ENCODE measurements at places on chromosomes 7 and 10.
A peak's percentile ranks its signal among the peaks of the same experiment; 100 is the strongest.

DNA sequence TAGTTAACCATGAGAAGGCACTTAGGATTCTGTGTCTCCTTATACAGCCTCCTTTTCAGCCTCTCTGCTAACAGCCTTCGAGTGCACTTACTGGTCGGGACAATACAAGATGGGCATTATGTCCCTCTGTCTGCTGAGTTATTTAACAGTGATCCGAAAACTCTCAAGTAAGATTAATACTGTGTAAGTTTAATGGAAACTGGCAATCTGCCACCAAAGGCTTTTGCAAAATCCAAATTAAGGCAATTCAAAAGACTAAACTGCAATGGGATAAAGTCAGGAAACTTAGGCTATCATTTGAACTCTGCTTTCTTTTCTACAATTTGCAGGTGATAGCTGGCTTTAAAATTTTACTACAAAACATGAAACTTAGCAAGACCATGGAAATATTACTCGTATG is 477.8 kb downstream of the TFEC start:
- no peak for DNase-seq

DNA sequence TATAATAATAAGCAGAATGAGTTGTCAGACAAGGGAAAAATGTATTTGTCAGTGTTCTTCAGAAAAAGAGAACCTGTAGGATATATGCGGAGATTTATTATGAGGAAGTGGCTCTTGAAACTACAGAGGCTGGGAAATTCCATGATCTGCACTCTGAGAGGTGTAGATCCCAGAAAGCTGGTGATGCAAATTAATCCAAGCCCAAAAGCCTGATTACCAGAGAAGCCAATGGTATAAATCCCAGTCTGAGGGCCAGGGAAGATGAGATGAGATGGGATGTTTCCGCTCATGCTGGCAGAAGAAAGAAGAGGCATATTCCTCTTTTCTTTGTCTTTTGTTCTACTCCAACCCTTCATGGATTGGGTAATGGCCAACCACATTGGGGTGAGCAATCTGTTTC is 732.8 kb upstream of the IGFBP3 start:
- no peak for DNase-seq

DNA sequence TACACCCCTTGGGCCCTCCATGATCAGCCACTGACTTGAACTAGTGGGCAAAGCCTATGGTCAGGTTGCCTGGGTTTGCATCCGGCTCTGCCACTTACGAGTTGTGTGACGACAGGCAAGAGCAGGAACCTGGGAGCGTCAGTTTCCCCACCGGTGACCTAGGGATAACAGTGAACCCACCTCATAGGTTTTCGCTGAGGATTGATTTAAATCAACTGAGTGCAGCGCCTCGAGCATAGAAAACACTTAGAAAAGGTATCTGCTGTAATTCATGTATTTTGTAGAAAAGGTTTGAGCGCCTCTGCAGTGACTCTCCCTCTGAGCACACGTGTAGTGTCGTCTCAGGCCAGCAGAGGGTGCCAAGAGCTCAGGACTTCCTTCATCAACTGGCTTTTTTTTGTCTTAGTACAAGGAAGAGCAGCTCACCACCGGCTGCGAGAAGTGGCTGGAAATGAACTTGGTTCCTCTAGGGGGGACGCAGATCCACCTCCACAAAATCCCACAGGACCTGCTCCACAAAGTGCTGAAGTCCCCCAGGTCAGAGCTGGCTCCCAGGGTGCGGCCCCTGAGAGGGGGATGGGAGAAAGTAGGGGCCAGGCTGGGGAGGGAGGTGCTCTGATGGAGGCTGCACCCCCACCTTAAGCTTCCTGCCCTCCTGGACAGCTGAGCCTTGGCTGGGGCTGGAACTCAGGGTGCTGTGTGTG is 27.7 kb downstream of the BTBD16 start:
- peak; percentile 15 for DNase-seq

GRCh38 chr10:66337211-66337610 is 588.6 kb upstream of the LRRTM3 start:
- DNase-seq: no peak

- no peak for DNase-seq
These were observed 10.3 kb downstream of the MAFK start for GRCh38 chr7:1540776-1541271.

DNA sequence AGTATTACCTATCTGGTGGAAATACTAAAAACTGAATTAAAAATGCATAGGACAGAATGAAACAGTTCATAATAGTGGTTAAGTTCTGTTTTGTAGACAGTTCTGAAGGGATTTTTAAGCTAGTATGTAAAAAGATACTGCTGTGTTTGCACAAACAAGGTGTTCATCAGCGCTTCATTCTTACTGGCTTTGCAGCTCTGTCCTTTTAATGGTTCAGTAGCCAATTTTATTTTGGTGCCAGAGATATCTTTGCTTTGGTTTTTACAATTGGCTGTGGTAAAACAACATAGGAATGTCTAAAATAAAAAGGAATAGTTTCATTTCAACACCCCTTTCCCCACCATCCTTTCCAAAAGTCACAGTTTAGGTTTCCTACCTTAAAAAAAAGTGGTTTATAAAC is 33.0 kb downstream of the STAM start:
- no peak for DNase-seq

DNA sequence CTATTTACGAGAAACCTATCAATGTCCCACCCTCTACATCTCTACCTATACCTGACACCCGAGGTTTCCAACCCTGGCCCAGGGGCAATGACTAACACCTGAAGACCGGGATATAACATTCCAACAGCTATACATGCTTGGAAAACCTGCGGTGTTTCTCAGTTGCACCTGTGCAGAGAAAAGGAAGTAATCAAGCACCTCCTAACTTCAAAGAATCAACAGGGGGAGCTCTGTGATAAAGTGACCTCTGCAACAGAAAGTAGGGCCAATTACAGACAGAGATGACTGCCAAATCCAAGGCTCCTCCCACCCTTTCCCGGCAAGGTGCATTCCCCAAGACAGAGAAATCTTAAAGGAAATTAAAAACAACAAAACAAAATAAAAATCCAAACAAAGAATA is 41.3 kb downstream of the CCDC6 start:
- DNase-seq: no peak

DNA sequence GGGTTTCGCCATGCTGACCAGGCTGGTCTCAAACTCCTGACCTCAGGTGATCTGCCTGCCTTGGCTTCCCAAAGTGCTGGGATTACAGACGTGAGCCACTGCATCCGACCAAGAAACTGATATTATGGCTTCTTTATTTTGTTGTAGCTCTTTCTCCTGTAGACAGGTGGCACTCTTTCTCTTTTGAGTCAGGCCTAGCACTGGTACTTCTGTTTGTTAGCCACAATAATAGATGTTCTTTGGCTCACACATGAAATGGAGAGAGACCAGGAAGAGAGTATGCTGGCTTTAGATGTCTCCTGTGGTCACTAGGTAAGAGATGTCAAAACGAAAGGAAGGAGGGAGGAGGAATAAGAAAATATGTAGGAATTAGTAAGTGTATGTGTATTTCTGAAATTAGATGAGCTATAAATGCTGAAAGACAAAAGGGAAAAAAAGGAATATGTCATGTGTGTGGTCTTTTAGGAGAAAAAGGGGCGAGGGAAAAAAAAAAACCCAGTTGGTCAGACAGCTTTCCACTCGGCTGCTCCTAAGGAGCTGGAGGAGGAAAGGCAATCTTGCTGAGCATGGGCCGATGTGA is 78.7 kb downstream of the CLEC2L start:
- no peak for DNase-seq

GRCh38 chr7:98662289-98662688 is 45.2 kb downstream of the NPTX2 start:
- no peak for DNase-seq

DNA sequence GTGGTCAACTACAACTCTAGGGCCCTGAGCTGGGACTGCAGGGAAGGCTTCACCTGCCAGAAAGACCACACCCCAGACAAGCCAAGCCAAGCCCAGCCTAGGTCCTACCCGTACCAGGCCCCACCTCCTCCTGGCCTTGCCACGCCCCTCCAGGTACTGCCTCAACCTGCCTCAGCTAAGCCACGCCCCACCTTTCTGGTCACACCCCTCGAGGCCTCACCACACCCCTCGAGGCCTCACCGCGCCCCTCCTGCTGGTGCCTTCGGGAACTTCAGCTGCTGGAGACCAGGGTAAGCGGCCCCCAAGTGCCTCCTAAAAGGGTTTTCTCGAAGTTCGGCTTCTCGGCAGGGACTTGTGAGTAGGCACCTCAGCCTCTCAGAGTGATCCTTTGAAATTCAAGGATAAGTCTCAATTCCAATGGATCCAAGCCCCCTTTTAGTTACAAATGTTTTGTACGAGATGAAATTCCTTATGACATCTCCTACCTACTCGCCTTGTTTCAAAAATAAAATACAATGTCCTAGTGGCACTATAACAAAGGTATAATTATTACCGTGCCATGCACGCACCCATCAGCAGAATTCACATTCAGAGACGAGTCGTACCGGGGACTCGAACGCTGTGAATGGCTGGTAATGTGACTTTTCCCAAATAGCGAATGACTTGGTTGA is 171.2 kb downstream of the ARHGAP21 start:
- DNase-seq: no peak

- DNase-seq: no peak
These were observed 8.8 kb upstream of the EBLN1 start for GRCh38 chr10:22226599-22226998.

GRCh38 chr7:114084002-114084471 is 165.2 kb upstream of the PPP1R3A start:
- DNase-seq: no peak

- no peak for DNase-seq
These were observed 14.9 kb downstream of the MET start for GRCh38 chr7:116686812-116687419.

DNA sequence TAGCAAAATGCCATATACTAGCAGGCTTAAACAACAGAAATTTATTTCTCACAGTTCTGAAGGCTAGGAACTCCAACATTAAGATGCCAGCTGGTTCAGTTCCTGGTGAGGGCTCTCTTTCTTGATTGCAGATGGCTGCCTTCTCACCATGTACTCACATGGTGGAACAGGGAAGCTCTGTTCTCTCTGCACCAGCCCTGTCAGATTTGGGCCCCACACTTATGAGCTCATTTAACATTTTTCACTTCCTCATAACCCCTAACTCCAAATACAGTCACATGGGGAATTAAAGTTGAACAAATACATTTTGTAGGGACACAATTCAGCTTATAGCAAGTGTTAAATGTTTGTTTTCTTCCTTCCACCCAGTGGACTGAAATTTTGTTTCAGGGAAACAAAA is 218.6 kb upstream of the TAC1 start:
- DNase-seq: no peak

- DNase-seq: no peak
These were observed 1.0 kb downstream of the PRR15 start for GRCh38 chr7:29564496-29565223.

- DNase-seq: no peak
These were observed 23.2 kb downstream of the CFAP58 start for GRCh38 chr10:104376784-104377300.

- DNase-seq: no peak
These were observed 44.4 kb upstream of the OCM2 start for GRCh38 chr7:98034081-98035035.

GRCh38 chr7:2631946-2632732 is at the start of gene TTYH3:
Gene TTYH3, plus strand, starts transcription at chr7:2631986. Its CDS starts 170 bp downstream, at chr7:2632156.
- DNase-seq: no peak

- DNase-seq: no peak
These were observed 9.3 kb downstream of the CALML5 start for GRCh38 chr10:5490032-5490431.

DNA sequence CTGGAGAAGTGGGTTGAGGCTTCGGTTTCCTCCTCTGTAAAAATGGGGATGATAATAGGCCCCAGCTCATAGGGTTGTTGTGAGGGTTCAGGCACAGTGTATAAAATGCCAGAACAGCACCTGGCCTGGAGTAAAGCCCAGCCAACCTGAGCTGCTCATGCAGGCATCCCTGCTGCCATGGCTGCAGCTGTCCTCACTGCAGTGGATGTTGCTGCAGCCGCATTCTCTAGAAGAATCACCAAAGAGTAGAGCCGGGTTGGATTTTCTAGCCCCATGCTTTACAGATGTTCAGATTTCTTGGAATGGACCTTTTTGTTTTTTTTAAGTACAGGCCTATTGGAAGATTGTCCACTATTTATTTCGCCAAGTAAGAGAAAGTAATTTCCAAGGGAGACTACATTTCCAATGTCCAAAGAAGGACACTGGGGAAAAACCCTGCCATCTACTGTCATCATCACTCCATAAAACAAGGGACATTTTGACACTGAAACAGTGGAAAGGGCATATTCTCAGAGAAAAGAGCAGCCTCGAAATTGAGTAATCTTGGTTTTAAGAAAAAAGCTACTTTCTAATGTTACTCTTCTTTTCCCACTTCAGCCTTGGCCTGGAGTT is 147.5 kb upstream of the TCF7L2 start:
- DNase-seq: no peak

DNA sequence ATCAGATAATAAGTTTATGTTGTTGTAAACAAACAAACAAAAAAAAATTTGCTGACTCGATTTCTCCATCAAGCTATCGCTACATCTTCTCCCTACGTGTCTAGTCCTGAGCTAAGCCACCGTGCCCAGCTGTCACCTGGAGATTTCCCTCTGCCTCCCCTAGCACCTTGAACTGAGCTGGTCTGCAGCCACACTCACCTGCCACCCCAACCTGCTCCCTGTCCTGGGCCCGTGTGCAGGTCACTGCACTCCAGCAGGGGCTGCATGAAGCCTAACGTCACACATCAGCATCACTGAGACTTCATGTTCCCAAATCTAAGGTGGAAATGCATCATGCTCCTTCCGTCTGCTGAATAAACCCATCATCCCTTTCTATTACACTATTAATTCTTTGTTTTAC is 44.4 kb downstream of the TEX36 start:
- no peak for DNase-seq

DNA sequence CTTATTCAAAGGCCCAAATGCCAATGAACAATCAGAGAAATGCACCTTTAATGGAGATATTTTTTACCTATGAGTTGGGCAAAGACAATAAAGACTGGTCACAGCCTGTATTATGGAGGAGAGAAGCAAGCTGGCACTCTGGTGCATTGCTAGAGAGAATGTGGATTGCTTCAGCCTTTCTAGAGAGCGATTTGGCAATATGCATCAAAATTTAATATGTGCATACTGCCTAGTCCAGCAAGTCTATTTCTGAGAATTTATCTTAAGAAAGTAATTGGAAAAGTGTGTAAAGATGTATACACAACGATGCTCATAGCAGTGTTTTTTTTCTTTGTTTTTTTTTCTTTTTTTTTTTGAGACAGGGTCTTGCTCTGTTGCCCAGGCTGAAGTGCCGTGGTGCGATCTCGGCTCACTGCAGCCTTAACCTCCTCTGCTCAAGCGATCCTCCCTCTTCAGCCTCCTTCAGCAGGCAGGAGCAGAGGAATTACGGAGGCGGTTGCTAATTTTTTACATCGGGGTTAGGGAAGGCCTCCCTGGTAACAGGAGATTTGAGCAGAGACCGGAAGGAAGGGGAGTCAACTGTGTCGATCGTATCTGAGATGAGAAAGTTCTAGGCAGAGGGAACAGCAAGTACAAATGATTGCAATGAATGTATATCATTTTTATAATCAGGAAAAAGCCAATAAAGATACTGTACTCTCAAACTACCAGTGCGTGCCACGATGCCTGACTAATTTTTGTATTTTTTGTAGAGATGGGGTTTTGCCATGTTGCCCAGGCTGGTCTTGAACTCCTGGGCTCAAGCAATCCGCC is 16.4 kb downstream of the KIAA1549 start:
- no peak for DNase-seq

GRCh38 chr10:121288011-121288410 is 310.2 kb downstream of the FGFR2 start:
- no peak for DNase-seq

- no peak for DNase-seq
These were observed 410.9 kb downstream of the TYW1 start for GRCh38 chr7:67407392-67408071.
